BE2C (cell line): ENCODE measurements at places on chromosomes 2 and 18.

DNA sequence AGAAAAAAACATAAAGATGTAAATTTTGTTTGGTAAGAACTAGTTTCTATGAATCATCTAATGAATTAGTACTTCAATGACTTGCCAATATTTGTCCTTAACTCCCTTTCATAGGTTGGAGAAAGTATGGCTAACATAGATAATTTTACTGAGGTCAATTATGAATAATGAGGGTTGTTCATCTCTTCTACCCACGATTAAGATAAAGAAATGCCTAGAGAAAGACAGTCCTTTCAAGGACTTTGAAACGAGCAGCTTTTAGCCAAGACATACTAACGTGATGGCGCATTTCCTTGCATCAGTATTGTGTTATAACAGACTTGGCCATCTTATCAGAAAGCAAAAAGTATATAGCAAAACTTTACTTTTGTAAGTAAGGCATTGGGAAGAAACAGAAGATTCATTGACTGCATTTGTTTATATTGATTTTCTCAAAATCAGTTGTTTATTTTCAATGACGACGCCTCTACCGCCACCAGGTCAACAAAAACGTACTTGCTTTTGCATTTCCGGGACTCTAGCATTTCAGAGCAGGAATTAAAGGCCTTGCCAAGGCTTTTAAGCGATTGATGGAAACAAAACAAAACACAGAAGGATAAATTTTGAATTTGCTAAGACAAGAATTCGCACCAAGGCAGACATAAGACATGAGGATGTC, 961 bp downstream of the RBM43 start:
- DNase-seq = no peak

DNA sequence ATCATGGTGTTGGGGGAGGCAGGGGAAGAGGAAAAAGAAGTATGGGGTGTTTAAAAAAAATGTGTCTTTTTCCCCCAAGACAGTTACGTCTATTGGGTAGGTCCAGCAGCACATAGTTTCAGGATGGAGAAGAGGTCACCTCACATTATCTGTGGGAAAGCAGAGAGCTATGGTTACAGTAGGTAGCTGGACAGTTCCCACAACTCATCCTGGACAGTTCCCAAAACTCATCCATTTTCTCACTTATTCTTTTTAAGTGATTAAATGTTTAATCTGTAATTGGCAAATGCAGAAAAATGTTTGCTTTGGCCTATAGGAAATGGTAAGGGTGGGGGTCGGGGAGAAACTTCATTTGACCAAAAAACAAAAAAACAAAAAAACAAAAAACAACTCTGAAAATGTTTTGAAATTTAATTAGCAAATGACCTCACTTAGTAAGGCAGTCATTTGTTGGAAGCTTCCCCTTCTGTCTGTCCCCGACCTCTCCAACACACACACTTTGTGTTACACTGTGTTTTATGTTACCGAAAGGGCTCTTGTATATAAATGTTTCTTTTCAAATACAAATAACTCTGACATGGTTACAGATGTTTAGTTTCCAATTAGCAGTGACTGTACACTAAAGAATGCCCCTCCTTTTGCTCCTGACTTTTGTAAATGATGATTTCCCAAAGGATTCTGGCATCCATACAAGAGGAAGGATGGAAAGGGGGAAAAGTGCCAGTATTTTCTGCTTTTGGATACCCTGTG, 173.3 kb upstream of the ZFP36L2 start:
- no peak for DNase-seq

DNA sequence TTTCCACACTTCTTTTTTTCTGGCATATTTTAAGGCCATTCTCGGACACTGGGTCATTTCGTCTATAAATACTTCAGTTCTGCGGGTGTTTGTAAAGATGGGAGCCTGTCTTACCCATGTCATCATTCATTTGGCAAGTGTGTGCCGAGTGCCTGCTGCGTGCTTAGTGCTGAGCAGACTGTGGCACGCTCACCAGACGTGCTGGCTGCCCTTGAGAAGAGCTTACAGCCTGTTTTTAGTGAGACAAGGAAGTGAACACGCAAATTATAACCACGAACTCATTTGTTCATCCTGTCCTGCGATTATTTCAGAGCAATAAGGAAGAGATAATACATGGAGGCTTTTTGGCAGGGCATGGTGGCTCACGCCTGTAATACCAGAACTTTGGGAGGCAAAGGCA, 10.4 kb upstream of the STON1 start:
- DNase-seq = no peak

GRCh38 chr2:189899101-189899500, 114.9 kb downstream of the PMS1 start:
- DNase-seq = no peak

- DNase-seq = no peak
Measured at GRCh38 chr18:62332431-62332830, 7.3 kb downstream of the TNFRSF11A start.

- DNase-seq = no peak
Measured at GRCh38 chr18:1825296-1825695, 746.0 kb downstream of the METTL4 start.

- no peak for DNase-seq
Measured at GRCh38 chr18:58649966-58650816, 21.1 kb upstream of the MALT1 start.

DNA sequence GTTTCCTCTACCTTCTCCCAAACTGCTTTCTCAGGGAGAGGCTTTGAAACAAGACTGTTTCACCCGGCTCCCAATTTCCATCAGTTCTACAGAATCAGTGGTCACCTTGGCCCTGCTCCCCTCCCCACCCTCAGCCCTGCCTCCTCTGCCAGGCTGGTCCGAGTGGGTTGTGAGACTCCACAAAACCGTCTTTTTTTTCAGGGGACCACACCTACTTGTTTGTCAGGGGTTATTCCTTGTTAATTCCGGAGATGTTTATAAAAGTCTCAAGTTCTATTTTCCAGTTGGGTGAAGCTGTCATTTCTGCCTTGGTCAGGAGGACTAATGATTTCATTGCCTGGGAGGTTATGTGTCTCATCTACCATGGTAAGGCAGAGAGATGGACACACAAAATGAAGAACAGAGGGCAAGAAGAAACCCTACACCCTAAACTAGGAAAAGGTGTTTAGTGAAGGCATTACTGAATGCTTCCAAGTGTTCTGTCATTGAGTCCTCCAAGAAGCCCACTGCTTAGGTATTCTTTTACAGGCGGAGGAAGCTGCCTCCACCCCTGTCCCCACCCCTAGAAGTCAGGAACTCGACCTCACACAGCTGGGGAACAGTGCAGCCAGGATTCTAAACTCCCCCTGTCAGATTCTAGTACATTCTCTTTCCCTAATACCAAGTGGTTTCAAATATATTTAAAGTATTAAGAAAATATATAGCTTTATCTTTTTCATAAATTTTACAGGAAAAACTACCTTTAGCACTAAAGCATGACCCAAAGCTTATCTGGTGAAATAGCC, 46.3 kb downstream of the COPS8 start:
- DNase-seq = no peak

DNA sequence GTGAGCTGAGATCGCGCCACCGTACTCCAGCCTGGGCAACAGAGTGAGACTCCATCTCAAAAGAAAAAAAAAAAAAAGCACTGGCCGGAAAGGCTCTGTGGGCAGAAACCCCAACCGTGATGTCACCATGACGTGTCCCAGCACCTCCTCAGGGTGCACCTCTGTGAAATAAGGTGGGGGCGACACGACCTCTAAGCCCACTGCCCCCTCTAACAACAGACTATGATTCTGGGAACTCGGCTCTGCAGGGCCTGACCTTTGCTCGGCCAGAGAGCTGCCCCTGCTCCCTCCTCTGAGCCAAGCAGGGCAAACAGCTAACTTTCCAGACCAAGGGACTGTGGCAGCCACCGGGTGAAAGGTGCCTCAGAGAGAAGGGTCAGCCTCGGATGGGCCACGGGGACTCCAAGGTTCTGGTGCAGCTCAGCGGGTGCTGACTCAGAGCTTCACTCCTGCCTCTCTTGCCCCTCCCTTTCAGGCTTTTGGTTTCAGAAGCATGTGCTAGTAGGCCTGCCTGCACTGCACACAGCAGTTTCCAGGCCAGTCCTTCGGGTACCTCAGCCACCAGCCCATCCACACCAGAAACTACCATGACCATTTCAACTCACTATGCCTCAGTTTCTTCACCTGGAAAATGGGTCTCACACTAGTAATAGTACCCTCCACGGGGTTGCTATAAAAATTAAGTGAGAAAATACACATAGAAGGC, 8.0 kb downstream of the TMBIM1 start:
- no peak for DNase-seq

- DNase-seq = no peak
Measured at GRCh38 chr2:119422360-119423107, 9.1 kb upstream of the TMEM37 start.

- DNase-seq = peak; percentile 65
Measured at GRCh38 chr18:63161761-63162195, 157.8 kb downstream of the BCL2 start.

- peak; percentile 86 for DNase-seq
Measured at GRCh38 chr2:127386764-127387654, 766 bp downstream of the MAP3K2 start.

DNA sequence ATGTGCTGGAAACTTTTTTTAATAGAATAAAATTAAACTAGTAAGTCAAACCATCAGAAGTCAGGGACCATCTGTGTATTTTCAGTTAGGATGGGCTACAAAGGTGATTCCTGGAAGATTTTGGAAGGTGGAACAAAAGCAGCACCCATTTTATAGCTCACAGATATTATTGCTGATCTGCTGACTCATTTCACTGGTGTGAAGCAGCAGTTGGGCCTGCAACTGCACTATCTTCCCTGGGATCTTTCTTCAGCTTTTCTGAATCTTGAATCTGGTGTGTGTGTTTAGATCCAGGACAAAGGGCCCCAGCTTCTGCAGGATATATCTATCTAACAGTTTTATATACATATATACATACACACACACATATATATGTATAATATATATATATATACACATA, 35.6 kb upstream of the BCL11A start:
- DNase-seq = no peak

DNA sequence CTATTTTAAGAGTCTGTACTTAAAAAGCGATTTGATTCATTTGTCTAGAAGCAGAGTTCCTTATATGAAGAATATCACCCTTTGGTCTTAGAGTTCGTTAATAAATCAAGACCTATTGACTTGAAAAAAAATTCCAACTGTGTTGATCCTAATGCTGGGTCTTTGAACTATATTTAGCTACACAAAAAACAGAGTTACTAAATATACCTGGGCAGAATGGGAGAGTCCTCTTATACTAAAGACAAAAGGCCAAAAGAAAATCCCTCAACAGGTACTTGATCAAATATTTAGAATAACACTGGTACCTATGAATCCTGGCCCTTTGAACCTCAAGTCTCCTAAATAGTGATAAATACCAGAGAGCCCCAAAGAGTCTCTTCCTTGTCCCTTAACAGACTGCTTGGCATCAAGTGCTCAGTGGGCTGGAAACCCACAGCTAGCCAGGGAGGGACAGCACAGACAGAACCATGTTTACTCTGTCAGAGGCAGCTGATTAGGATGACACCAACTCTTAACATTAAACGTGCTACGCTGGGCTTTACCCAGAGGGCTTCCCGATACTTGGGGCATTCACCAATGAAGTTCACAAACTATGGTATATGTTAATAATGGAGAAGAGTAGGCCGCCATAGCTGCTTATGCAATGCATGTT, 95.1 kb downstream of the FIGN start:
- DNase-seq = no peak

DNA sequence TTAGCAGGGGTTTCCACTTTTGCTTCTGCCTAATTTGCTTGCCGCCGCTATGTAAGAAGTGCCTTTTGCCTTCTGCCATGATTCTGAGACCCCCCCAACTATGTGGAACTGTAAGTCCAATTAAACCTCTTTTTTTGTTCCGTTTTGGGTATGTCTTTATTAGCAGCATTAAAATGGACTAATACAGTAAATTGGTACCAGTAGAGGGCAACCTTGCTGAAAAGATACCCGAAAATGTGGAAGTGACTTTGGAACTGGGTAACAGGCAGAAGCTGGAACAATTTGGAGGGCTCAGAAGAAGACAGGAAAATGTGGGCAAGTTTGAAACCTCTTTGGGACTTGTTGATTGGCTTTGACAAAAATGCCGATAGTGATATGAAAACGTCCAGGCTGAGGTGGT, 216.1 kb upstream of the FSIP2 start:
- DNase-seq = no peak

GRCh38 chr2:235478609-235479008, 15.2 kb upstream of the AGAP1 start:
- no peak for DNase-seq

- no peak for DNase-seq
Measured at GRCh38 chr2:6392966-6393365, 472.7 kb downstream of the CMPK2 start.
